Calu3 (cell line): ENCODE measurements at places on chromosomes 7 and 10.

GRCh38 chr7:91527460-91527859 lies 263.2 kb downstream of the FZD1 start:
- no peak for DNase-seq

DNA sequence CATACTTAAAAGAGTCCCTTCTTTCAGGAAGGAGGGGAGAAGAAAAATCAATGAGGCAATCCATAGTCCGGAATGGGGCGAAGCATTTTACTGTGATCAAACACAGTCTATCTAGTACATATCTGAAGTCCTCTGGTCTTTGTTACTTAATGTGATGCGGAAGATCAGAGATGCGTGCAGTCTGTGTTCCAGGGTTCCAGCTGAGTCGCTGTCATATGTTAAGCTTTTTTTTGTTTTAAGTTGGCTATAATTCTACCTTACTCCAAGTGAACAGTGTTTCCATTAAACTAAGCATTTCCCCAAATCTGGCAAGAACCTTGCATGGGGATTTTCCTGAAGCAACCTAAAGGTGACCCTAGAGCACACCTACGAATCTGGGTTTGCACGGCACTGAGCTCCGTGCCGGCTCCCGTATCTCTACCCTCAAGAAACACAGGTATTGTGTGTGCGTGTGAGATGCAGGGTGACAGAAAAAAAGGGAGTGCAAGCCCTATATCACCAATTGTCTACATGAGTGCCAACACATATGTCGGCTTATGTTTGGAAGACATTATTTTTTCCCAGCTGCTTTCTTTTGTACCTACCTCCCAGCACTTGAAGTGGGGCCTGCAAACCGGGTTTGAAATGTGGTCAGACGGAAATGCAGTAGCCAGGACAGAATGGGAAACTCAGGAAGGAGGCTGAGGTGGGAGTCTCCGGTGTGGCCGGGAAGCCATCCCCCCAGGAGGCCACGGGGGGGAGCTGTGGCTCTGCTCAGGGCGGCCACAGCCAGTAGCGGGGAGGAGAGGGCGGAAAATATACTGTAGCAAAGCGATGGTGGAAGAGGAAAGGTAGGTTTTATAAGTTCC lies 435.8 kb upstream of the MGMT start:
- DNase-seq: peak; percentile 26

GRCh38 chr7:98627413-98627790 lies 10.3 kb downstream of the NPTX2 start:
- no peak for DNase-seq

DNA sequence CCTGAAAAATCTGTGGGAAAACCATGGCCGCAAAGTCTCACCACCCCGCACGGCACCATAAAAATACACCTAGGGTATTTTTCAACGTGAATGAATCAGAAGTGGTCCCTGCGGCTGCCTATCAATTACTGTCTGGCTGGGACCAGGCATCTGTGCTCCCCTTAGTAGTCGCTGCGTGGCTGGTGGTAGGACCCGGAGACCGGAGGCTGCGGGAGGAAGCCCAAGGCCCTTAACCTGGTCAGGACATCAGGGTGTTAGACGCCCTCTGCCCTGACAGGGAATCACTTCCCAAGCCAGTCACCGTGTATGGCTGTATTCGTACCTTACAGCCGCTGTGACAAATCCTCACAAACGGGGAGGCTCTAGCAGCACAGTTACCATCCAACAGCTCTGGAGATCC lies 141.5 kb upstream of the PPP2R2D start:
- DNase-seq: no peak

- DNase-seq: peak; percentile 69
Measured at GRCh38 chr10:89351780-89352597, 24.2 kb downstream of the IFIT3 start.
